Foreskin keratinocyte (primary cell): ENCODE measurements at places on chromosomes 3 and 15. TPM values are rescaled to one million over a fixed set of nuclear protein-coding genes. Genes with fewer than 3 reads are reported as not detected.

The CFAP100 gene
- not detected in 2 replicates for total RNA-seq

The ADGRG7 gene
- total RNA-seq: not detected in 2 replicates

The ARPP21 gene
- not detected in 2 replicates for total RNA-seq

The RASL12 gene
- not detected in 2 replicates for total RNA-seq

The ALPK3 gene
- total RNA-seq: 0.11 and 0.34 TPM in 2 replicates

GRCh38 chr15:80308002-80308401, 56.0 kb upstream of the CTXND1 start:
- DNase-seq: no peak

DNA sequence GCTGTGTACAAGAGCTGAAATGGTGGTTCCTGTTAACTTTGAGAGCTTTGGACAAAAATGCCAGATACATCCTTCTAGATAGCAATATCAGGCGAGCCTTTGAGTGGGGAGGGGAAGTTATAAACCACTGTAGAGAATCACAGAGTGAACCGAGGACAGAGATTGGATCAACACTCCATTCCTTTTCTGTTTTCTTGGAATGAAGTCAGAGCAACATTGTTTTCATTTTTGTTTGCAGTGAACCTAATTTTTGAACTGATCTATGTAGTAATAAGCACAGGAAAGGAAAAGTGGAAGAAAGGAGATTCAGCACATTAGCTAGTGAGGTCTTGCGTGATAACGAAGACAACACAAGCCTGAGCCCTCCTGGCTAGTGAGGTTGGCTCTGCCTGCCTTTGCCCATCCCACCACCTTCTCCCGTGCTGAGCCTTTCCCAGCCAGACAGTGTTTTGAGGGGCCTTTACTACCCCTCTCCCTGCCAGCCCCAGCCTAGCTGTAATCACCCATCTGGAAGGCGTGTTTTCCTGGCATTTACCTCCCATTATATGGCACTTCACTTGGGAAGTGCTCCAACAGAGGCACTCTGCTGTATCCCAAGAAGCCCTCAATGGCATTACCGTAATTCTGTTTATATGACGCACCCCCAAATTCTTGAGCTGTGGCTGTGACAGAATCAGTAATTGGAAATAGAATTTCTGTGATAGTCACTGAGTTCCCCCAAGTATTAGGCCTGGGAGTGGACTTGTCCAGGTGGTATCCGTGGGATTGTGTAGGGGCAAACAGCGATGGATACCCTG, 129.8 kb downstream of the CACNA1D start:
- no peak for DNase-seq

- no peak for DNase-seq
Observed at GRCh38 chr15:92200891-92201290, 192.8 kb upstream of the ST8SIA2 start.

- no peak for DNase-seq
Observed at GRCh38 chr3:18789734-18790133, 358.6 kb upstream of the KCNH8 start.

- DNase-seq: no peak
Observed at GRCh38 chr3:53044371-53044710, 1.5 kb downstream of the SFMBT1 start.

DNA sequence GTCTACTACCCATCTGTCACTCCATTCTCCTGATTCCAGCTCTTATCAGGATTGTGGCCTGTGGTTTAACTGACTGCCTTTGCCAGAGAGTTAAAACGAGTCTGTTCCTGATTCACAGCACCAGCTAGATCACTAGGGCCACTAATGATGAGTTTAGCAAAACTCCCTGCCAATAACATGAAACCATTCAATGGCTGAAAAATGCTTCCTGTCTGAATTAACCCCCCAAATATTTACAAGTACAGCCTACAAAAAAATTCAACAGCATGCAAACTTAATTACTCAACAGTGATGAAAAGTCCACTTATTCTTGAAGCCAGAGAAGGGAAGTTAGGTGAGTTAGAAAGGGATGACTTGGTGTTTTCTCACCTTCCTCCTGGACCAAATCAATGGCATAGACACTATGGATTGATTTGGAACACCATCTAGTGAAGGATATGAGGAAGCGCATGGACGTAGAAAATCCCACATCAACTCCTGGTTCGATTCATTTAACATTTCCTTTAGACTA, 141.4 kb downstream of the TGFBR2 start:
- peak; percentile 68 for DNase-seq

DNA sequence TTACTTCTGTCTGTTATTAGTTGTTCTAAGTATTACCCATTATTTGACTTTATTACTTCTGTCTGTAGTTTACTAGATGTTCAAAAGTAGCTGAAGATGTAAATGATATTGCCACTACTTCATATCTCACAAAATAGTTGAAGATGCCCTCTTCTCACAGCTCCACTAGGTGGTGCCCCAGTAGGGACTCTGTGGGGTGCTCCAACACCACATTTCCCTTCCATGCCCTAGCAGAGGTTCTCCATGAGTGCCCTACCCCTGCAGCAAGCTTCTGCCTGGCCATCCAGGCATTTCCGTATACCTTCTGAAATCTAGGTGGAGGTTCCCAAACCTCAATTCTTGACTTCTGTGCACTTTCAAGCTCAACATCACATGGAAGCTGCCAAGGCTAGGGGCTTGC, 80.8 kb downstream of the KCNH8 start:
- DNase-seq: no peak

- peak; percentile 58 for DNase-seq
Observed at GRCh38 chr15:67080118-67080899, 14.9 kb downstream of the SMAD3 start.

DNA sequence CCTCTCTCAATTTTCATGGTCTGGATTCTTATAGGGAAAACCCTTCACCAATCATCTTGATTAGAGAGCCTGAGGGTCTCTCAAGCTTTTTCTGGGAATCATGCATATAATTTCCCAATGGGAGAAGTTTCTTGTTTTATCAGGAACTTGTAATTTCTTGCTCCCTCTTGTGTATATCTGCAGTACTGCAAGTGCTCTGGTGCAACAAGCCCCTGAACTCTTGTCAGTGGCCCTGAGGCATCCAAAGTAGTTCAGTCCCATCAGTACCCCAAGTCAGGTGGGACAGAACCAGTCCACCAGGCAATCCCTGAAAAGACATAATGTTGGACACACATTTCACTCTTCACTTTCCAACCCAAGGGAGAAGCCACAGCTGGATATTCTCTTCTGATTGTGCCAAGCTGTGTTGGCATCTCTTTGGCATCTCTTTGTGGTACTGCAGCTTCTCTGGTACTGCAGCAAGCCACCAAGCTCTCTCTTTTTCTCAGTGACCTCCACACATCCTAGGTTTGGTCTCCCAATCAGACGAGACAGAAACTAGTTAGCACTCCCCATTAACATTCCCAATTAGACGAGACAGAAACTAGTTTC, 214.5 kb downstream of the ZIC4 start:
- DNase-seq: peak; percentile 32

DNA sequence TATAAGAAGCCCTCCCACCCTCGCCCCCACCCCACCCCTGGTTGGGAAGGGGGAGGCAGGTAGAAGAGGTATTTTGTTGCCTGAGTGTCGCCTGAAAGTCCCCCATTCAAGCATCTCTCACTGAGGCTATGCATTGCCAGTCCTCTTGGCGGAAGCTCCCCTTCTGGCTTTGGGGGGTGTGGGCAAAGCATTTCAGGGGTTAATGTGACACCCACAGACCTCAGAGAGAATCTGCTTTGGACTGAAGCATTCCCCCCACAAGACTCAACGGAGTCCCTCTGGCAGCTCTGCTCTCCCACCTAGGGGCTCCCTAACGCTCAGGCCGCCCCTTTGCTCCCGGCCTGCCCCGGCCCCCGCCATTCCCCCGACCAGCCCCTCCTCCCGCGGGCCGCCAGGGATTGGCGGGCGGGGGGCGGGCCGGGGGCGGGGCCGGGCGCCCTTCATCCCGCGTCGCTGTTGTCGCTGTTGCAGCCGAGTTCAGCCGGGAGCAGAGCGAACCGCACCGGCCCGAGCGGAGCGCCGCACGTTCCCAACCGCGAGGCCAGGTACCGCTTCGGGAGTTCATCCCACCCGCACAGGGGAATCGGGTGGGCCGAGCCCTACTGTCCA, at the start of gene SLC38A3:
Gene SLC38A3, plus strand, starts transcription at position 468 of the 609 bp plus-strand sequence. CDS start 8,929 bp downstream, outside the sequence.
- no peak for DNase-seq

GRCh38 chr3:141292356-141293058, 60.9 kb downstream of the PXYLP1 start:
- no peak for DNase-seq

- DNase-seq: no peak
Observed at GRCh38 chr3:136021803-136022202, 56.3 kb downstream of the PPP2R3A start.

GRCh38 chr15:77029166-77030047, 34.5 kb downstream of the PSTPIP1 start:
- DNase-seq: no peak

DNA sequence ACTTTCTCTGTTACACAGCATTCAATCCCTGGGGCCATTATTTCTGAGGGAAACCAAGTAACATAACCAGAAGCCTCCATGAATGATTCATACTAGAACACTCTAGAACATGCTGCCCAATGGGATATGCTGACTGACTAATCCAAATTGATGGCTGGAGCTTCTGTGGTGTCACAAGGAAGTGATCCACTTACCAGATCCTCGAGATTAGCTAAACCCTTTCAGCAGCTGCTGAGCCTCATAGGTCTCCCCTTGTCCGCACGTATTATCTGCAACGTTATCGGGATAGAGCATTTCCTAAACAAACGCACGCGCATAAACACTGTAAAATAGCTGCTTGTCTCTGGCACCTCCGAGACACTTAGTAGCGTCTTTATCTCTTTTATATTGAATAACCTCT, 61.2 kb upstream of the PROK2 start:
- DNase-seq: peak; percentile 36

GRCh38 chr3:115804713-115805119, 181.4 kb downstream of the GAP43 start:
- peak; percentile 98 for DNase-seq

GRCh38 chr15:40762919-40763800, 708 bp upstream of the GCHFR start:
- DNase-seq: no peak

DNA sequence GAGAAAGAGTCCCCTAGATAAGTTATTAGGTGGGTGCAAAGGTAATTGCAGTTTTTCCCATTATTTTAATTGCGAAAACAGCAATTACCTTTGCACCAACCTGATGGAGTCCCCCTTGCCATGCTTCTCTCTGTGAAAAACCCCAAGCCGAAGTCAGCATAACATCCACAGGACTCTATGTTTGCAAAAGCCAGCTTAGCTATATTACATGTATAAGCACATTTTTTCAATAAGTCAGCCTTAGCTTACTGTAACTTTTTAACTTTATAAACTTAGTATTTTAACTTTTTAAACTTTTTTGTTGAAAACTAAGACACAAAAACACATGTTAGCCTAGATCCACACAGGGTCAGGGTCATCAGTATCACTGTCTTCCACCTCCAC, 21.4 kb upstream of the MUC20 start:
- DNase-seq: no peak

DNA sequence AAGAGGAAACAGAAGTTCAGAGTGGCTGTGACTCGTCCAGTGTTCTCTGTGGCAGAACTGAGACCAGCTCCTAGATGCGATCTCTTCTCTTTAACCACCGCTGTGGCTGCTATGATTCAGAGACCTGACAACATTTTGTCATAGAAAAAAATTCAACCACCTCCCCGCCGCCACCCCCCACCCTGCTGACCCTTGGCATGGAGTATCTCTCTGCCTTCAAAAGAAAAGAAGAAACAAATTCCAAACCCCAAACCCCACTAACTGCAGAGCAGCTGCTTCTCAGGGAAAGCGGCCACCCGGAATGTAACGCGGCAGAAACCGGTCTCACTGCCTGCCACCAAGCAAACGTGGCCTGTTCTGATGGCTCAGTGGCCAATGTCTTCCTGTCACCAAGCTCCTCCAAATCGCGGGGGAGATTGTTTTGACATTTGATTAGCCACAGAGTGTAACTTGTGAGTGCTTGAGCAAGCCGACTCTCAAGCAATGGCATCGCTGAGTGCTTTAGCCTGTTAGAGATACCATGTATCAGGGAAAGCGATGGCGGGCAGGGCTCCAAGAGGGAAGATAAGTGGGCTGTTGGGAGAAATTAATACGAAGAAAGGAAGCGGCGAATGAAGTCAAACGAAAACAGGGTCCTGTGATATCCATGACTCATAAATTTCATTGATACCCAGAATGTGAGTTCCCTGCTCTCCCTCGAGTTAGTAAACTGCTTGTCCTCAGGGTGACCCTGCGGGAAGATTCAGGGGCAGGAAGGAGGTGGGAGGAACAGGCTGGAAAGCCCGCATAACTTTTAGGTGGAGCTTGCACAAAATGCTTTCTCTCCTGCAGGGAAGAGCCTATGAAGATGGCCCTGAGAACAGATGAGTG, 44.8 kb upstream of the TLE3 start:
- DNase-seq: no peak

DNA sequence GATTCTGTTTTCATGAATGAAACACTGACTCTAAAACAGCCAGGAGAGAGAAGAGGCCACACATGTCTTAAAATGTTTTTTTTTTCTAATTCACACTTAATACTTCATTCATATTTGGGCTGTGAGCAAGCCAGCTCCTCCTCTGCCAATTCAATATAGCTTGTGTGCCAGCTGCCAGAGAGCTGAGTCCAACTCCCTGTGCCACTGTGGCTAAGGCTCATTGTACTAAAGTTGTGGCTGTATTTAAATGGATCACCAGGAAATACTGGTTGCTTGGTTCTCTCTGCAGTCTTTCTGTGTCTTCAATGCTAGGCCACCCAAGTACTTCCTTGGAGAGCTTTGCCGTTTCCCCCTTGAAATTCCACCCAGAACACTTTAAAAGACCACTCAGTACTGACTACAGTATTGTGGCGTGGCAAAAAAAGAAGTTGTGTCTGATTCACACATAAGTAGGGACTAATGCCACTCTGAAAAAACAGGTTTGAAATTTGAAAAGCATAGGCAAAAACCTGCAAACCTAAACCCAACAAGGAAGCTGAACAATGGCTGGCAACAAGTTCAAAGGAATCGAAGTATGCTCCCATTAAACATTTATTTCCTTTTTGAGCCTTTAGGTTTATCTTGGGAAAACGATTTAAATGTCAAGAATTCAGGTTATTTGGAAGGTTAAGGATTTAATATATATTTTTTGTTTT, 524.7 kb downstream of the DIPK2A start:
- DNase-seq: peak; percentile 4

DNA sequence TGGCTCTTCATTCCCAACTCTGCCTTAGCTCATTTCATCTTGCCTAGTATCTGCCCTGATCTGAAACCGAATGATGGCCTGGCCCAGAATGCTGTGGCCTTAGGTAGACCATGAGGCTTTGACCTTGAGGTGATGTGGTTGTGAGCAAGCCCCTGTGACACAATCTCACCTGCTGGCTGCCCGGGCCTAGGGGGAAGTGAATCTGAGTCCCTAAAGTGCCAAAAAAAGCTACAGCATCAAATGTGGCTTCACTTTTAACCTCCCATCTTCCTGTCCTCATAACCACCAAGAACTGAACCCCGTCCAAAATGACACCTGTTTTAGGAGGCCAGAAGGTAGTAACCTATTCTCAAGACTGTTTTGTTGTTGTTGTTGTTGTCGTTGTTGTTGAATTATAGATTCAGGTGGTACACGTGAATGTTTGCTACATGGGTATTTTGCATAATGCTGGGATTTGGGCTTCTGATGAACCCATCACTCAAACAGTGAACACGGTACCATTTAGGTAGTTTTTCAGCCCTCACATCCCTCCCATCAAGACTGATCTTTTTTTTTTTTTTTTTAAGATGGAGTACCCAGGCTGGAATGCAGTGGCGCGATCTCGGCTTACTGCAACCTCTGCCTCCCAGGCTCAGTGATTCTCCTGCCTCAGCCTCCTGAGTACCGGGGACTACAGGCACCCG, 54.6 kb downstream of the MCCC1 start:
- DNase-seq: no peak
